ENCODE measurements at places on chromosomes 4 and X.

- DNase-seq = no peak
Observed at GRCh38 chr4:137866671-137867070, 334.4 kb upstream of the PCDH18 start.

GRCh38 chrX:12488771-12489170 is 302.4 kb upstream of the PRPS2 start:
- no peak for DNase-seq

DNA sequence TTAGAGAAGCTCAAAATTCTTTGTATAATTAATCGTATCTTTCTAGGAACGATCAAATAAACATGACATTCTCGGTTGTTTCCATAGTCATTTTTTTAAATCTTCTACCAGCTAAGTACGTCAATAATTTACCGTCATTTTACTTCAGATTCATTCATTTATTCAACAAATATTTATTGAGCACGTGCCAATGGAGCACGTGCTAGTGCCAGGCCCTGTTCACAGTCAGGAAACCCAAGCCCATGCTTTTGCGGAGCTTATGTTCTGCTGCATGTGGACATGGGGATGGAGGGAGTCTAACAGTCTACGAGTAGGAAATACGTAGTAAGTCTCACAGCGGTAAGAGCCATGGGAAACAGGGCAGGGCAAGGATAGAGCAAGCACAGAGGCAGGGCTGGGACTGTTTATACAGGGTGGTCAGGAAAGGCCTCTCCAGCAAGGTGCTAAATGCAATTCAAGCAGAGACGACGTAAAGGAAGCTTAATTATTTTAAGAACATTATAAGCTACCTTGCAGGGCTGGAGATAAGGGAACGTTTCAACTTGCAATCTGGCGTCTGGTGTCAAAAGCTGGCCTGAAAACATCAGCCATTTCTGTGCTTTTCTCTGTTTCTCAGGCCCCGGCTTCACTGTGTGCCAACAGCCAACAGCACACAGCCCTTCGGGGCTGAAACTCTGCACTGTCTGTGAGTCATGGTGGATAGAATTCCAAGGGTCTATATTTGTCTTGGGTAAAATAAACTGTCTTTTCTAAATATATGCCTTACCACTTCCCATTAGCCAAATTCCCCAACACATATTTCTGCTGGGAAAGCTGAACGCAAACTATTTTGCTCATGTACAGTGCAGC is 517.1 kb upstream of the ZFP42 start:
- DNase-seq = no peak

DNA sequence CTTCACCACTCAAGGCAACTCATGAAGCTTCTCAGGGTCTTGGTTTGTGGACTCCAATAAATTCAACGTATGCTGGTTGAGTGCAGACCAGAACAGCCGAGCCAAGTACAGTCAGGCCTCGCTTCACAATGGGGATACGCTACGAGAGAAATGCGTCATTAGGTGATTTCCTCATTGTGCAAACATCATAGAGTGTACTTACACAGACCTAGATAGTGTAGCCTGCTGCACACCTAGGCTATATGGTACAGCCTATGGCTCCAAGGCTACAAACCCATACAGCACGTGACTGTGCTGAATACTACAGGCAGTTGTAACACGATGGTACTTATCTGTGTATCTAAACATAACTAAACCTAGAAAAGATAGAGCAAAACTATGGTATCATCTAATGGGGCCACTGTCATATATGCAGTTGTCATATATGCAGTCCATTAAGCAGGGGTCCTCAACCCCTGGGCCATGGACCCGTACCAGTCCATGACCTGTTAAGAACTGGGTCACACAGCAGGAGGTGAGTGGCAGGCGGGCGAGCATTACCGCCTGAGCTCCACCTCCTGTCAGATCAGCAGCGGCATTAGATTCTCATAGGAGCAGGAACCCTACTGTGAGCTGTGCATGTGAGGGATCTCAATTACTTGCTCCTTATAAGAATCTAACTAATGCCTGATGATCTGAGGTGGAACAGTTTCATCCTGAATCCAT is 31.5 kb downstream of the RTL5 start:
- DNase-seq = no peak

- no peak for DNase-seq
Observed at GRCh38 chr4:76723924-76724323, 174.0 kb downstream of the SOWAHB start.

DNA sequence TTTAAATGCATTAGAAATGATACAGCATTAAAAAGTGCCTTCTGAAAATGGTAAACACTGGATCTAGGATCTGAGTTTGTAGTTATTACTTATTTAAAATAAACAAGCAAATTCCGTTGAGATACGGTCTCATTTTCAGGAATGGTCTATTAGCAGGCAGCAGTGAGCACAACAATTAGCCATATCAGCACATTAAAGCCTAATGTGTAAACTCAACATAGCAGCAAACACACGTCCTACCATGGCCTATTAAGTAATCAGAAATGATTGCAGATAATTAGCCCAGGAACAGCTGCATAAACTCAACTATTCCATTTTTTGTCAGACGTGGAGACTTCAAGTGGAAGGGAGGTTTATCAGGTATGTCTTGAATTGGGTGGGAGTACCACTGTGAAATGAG is 61.8 kb downstream of the NEIL3 start:
- no peak for DNase-seq

- DNase-seq = no peak
Observed at GRCh38 chr4:7584606-7585159, 150.0 kb upstream of the PSAPL1 start.

DNA sequence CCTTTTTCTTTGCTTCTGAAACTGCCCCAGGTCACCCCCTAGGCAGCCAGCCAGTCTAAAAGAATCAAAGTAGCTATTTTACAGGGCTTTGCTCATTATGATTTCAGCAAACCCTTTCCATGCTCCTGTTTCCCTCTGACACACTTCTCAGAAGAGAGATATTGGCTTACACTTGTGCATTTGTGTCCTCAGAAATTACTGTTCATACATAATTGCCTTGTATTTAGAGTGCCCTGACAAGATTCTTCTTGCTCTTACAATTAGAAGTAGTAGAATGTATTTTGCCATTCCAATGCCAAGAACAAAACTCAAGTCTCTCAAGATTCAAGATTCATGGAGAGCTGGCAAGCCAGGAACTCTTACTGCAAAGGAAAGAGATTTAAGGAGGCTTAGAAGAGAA is 531.0 kb upstream of the ZFP42 start:
- no peak for DNase-seq

GRCh38 chrX:31421441-31421840 is 349.6 kb upstream of the FTHL17 start:
- no peak for DNase-seq

DNA sequence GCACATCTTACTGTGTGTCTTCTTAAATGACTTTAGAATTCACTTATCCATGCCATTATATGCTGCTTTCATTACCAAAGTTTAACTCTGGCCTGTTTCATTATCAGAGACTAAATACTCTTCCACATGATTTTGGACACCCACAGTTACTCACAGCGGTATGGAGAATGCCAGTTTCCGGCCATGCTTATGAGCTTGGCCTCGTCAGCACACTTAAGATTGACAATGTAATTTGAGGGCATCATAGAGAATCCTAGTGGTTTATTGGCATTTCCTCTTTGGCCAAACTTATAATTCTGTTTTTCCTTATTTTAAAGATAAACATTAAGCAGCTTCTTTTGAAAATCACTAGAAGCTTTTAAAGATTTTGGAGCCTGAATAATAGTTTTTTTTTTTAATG is 104.5 kb downstream of the IRF2 start:
- DNase-seq = no peak

- no peak for DNase-seq
Observed at GRCh38 chr4:80229128-80229527, 31.8 kb downstream of the PRDM8 start.

- no peak for DNase-seq
Observed at GRCh38 chr4:147498031-147498660, 17.2 kb downstream of the EDNRA start.

GRCh38 chr4:3445111-3445820 is 3.5 kb downstream of the HGFAC start:
- no peak for DNase-seq

DNA sequence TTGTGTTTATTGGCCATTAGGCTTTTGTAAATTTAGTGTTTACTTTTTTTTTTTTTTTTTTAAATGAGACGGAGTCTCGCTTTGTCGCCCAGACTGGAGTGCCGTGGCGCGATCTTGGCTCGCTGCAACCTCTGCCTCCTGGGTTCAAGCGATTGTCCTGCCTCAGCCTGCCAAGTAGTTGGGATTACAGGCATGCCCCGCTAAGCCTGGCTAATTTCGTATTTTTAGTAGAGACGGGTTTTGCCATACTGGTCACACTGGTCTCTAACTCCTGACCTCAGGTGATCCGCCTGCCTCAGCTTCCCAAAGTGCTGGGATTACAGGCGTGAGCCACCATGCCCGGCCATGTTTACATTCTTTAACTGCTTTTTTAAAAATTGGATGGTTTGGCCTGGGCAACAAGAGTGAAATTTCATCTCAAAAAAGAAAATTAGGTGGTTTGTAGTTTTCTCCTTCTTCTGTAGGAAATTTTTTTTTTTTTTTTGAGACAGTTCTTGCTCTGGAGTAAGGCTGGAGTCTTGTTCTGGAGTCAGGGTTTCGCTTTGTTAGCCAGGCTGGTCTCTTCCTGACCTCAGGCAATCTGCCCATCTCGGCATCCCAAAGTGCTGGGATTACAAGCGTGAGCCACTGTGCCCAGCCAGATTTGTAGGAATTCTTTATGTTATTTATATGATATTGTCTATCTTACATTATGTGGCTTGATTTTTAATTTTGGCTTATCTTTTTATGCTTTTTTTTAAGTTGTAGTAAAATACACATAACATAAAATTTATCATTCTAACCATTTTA is 15.1 kb downstream of the UBE2K start:
- no peak for DNase-seq

DNA sequence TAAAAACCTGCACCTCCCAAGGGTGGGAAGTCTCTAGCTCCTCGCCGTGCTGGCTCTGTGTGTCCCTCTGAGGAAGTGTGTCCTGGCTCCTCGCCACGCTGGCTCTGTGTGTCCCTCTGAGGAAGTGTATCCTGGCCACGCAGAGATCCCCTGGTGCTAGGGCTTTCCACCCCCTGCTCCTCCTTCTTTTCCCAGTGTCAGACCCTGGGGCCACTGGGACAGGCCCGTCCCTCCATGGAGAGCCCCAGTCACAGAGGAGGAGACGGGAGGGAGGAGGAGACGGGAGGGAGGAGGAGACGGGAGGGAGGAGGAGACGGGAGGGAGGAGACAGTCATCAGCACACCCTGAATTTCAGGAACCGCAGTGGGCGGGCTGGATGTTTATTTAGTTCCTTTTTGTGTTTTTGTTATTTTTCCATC is 53.8 kb upstream of the HGFAC start:
- no peak for DNase-seq
